NCI-H2107 (cell line): ENCODE measurements at places on chromosomes 5 and 9.

DNA sequence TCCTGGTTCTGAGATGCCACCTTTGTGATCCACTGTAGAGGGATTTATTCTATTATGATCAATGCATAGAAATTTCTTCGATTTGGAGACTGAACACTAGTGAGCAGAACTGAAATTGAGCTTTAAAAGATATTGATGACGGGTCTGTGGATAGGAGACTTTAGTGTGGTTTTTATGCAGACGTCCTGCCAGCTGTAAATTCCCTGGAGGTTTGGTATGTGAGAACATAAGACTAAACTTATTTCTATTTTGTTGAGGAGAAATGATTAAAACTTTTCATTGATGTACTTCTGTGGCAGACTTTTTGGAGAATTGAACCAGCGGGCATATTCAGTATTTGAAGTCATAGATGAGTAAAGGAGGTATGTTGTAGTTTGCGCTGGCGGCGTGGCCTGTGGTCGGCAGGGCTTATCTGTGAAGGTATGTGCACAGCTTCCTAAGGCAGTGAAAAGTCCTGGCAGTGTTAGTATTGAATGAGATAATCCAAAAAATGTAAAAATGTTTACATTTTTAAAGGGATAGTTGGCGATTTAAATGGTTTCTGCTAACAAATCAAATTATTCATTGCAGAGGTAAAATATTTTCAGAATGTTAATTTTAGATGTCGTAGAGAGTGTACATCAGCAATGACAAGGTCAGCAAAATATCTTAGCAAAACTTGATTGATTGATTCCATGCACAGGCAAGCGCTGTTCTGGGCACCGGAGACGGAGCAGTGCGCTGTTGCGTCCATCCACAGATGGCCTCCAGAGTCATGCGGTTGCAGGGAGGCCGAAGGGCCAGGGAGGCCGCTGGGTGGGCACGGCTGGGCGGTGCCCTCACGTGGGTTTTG, 20.4 kb downstream of the TENT4A start:
- no peak for DNase-seq

- DNase-seq, result no peak
Observed at GRCh38 chr9:91037511-91038482, 236.2 kb downstream of the SYK start.

GRCh38 chr5:95715799-95716461, 15.2 kb upstream of the RHOBTB3 start:
- no peak for DNase-seq

DNA sequence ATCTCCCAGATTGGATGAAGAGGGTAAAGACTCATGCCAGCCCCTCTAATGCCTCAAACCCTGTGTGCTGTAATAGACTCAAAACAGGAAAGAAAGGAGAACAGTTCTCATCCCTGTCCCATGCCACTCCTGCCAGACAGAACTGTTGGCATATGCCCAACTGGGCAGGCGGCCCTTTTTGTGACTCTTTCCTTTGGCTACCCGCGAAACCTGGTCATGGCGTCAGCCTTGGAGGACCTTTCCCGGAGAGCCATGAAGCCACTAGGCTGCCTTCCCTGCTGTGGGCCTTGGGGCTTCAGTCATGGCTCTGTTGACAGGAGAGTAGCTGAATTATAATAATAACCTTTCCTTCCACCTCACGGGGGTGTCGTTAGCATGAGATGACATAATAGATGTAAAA, 75.9 kb upstream of the SEMA6A start:
- no peak for DNase-seq
